AG10803 (cell line): ENCODE measurements at places on chromosomes 4 and X.
A peak's percentile ranks its signal among the peaks of the same experiment; 100 is the strongest.

- DNase-seq: no peak
These were observed 467 bp downstream of the HSD17B11 start for GRCh38 chr4:87390551-87390890.

DNA sequence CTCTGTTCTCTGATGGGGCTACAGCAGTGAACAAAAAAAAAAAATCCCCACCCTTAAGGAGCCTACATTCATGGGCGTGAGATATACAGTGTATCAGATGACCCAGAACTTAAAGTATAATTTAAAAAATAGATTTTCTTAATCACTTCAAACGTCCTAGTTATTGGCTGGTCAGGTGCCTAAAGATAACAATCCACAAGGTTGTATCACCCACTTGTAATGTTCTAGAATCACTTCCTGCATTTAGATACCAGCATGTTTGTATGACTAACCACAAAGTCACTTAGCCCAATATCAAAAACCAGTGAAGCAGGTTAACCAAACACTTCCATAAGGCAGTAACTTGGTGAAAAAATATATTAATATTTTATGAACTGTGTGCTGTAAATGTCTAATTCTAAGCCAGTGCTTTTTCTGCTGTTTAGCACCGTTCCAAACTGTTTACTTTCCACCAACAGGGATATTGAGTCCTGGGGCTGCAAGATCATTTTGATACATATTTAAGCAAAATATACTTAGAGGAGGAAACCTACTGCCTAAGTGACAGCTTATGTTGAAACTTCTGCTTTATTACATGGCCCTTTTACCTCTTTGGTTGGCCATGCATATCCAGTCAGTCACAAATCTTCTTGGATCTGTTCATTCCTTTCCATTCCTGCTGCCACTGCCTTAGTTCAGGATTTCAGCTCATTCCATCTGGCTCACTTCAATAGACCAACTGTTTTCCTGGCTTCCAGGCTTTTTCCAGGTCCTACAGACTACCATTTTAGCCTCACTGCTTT is 43.3 kb downstream of the CD40LG start:
- no peak for DNase-seq

DNA sequence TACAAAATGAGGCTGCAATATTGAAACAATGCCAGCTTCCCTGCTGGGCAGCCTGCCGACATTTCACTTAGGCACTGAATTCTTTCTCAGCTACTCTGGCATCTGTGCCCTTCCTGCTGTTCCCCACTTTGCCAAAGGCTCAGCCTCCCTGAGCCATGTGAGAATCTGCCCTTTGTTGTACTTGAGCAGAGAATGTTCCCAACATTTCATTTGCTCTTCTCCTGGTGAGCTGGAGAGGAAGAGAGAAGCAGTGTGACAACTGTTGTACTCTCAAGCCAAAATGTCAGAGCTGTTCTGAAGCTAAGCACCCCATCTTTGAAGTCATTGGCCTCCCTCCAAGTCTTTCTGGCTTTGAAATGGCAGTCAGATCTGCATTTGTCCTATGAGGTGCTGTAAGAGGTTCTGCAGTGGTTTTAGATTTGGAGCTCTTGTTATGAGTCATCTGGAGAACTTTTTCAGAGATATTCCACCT is 32.5 kb downstream of the LANCL3 start:
- DNase-seq: no peak

DNA sequence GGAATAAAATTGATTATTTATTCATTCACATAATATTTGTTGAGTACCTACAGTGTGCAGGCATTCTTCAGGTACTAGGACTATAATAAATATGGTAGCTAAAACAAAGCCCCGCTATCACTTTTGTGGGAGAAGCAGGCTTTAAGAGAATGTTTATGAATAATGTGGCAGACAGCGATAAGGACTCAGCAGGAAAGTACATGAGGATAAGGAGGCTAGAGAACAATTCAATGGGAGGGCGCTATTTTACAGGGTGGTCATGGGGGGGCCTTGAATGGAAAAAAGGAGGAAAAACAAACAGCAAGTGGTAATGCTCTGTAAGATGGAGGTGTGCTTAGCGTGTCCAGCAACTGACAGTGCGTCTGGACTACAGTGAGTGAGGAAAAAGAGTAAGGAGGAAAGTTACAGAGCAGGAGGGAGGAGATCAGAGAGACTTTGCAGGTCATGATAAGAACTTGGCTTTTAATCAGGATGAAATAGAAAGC is 264.2 kb upstream of the ETNPPL start:
- DNase-seq: no peak

DNA sequence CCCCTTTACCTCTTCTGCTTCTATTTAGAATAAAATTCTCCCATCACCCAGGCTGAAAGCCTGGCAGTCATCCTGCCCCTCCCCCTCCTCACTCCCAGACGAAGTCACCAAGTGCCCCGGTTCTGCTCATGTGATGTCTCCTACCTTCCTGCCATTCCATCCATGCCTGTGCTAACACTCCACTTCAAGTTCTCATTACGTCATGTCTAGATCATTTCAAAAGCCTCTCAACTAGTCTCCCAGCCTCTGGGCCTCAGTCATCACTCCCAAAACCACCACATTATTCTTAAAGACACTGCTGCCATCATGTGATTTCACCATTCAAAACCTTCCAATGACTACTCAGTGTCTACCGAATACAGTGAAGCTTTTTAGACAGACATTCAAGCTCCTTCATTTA is 17.2 kb upstream of the HOPX start:
- peak; percentile 35 for DNase-seq

- no peak for DNase-seq
These were observed 441 bp upstream of the ARHGAP4 start for GRCh38 chrX:153926552-153926857.

DNA sequence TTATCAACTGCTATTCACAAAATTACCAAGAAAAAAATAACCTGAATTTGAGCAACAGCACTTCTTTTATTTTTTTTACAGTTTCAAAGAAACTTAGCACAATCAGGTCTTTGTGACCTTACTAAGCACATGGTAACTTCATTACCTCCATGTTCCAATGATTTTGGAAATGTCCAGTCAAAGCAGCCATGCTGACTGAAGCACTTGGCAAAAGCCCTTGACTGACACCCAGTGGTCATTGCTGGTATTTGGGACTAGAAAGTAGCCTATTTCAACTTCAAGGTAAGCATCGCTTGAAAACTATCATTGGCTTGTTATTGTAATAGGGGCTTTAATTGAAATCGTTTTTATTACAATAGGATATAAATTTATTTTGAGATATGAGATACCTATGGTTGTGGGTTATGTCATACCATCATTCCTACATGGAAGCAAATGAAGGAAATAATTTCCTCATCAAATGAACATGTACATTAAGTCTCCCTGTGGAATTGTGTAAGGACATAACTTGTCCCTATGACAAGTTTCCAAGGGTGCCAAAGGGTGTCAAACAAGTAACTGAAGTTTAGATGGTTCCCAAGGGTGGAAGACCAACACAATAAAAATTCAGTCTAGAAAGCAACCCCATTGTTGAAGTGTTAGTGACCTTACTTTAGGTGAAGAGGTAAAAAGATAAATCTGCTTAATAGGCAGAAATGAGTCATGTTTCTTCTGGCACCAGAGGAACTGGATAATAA is 15.2 kb upstream of the ANXA10 start:
- DNase-seq: peak; percentile 56

DNA sequence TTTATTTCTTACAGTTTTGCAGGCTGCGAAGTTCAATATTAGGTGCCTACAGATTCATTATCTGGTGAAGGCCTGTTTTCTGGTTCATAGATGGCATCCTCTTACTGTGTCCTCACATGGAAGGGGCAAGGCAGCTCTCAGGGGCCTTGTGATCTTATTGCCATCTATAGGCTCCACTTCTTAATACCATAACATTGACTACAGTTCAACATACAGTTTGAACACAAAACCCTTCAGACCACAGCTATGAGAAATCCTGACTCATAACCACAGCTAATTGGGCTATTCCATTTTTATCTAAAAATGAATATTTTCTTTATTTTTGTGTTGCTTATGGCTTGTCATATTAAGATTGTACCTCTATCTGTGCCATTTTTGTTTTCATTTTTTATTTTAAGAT is 72.3 kb downstream of the STAG2 start:
- peak; percentile 17 for DNase-seq

GRCh38 chr4:68630371-68630770 is 40.1 kb downstream of the UGT2B15 start:
- no peak for DNase-seq

DNA sequence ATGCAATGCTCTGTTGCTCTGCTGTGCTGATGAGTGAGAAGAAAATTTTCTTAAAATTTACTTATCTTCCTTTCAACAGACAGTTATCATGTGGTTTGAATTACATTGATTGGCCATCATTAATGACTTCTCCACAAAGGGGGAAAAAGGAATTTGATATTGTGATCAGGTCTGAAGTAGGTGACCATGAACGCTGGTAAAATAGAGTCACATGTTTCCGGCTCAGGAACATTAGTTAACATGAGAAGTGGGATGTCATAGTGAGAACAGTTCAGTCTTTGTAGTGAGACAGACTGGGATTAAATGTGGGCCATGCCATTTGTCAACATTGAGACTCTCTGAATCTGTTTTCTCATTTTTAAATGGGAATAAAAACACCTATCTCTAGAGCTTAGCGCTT is 50.6 kb downstream of the GBA3 start:
- no peak for DNase-seq

GRCh38 chr4:26786916-26787315 is 73.7 kb upstream of the STIM2 start:
- DNase-seq: no peak

DNA sequence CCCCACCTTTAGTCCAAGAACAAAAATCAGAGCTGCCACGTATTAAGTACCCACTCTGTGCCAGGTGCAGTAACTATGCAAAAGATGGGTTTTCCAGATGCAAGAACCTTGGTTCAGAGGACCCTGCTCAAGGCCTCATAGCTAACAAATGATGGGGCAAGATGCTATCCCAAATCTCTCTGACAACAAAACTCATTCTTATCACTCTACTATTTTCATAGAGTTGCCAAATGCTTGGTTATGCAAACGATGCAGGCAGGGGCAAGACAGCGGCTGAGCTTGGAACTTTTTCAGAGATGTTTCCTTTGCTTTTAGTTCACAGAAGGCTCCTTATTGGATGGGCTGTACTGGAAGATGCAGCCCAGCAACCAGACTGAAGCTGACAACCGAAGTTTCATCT is 30.5 kb downstream of the PKD2 start:
- DNase-seq: no peak

DNA sequence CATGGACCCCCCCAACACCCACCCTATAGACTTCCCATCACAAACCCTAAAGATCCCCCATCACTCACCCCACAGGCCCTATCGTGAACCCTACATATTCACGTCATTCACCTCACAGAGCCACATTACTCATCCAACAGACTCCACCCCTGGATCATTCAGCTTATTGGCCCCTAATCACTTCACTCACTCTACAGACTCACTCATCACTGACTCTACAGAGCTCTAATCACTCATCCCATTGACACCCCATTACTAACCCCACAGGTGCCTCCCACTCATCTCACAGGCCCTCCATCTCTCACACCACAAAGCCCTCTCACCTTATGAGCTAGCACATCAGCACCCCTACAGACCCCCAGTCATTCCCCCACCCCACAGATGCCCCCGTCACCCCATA is 6.3 kb upstream of the TBC1D25 start:
- DNase-seq: no peak

DNA sequence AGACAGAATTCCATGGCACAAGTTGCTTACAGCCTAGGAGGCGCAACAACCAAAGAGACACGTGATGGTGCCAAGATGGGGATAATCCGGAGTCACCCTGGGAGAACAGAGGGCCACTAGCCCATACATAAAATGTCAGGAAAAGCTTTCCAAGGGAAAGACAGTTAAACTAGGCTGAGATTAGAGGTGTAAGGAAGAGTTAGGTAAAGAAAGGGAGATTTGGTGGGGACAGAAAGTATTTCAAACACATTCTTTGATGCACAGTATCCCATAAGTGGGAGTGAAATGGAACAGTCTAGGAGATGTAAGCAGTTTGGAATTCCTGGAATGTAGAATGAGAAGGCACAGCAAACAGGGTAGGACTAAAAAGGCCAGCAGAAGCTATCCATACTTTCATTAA is 860.9 kb upstream of the LCORL start:
- peak; percentile 50 for DNase-seq

GRCh38 chrX:77446029-77446585 is 1.1 kb upstream of the FGF16 start:
- no peak for DNase-seq

GRCh38 chr4:1745165-1745564 is 23.8 kb downstream of the TACC3 start:
- DNase-seq: no peak

DNA sequence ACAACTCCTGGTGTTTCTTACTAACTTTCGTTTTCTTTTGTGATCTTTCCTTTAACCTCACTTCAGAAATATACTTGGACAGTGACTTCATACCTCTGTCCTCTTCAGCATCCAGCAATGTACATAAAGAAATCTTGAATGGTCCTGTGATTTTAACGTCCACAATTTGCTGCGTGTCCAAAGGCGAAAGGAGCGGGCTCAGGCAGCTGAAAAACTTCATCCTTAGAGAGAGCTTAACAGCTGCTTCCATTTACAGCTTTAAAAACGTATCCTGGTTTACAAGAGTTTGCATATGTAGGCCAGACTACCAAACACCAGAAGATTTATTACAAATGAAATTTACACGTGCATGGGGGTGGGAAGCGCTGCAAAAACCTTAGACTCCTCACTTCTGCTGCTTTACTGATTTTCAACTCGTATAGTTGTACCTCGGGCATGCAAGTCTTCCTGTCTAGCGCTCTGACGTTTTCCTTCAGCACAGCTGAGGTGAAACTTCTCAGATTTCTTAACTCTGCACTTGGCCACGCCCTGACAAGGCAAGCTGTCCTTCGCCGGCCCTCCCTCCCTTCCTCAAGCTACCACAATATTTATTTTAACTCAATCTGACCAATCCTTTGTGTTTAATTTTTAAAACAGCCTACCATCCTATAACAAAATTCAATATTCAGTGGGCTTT is 406.4 kb downstream of the FAM47A start:
- DNase-seq: no peak

- DNase-seq: peak; percentile 4
These were observed 26.9 kb downstream of the DCHS2 start for GRCh38 chr4:154464654-154465053.

- peak; percentile 1 for DNase-seq
These were observed 335.0 kb upstream of the TENM3 start for GRCh38 chr4:181908168-181908567.

DNA sequence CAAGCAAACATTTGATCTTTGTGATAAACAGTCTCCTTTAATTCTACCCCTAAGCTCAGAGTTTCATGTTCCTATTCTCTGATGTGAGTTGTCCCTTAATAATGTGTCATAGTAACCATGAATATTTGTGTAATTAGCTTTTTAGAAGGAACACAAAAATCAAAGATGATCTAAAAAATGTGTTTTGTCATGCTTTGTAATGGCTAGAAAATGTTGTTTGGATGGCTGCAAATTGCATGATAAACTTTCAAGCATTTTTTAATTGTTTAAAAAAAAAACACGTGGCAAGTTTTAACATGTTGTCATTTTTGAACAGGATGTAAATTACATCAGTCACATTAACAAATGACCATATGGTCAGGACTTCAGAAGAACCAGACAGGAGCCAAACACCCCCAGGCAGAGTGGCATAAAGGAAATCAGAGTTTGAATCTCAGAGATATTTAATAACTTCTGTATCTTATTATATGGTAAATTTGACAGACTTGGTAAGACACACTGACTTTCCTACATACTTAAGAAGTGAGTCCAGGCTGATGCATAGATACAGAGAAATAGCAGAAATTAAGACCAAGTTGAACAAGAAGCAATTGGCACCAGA is 223.9 kb upstream of the VEGFC start:
- peak; percentile 89 for DNase-seq

GRCh38 chr4:166414431-166414830 is 541.4 kb downstream of the TLL1 start:
- DNase-seq: no peak
